ENCODE measurements at places on chromosomes 6 and 20.

DNA sequence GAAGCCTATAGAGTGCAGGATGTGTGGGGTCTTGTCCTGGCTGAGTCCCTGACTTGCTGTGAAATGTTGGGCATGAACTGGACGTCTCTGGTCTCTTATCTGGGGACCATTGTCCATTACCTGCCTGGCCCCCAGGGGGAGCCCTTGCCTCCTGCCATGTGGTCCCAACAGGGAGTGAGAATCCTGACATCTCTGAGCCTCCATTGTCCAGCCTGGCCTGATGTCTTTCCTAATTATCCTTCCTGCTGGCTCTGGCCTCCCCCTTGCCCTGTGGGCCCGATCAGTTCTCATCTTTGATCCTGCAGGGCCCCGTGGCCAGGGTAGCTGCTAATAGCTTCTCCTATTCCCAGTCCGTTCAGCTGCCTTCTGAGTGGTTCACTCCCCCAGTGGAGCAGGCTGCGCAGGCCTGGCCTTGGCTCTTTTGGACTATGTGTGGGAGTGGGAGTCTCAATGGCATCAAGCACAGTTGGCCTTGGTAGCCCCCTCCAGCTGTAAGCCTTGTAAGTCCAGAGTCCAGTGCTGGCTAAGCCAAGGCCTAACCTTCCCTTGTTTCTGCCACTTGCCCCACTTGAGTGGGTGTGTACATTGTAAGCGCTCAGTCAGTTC is 77.9 kb upstream of the RALY start:
- DNase-seq = peak; percentile 61

GRCh38 chr6:12280902-12281301 is 9.3 kb upstream of the EDN1 start:
- no peak for DNase-seq

- no peak for DNase-seq
Measured at GRCh38 chr6:48141975-48142374, 31.0 kb upstream of the PTCHD4 start.

- peak; percentile 57 for DNase-seq
Measured at GRCh38 chr20:51128198-51128597, 105.3 kb upstream of the KCNG1 start.

DNA sequence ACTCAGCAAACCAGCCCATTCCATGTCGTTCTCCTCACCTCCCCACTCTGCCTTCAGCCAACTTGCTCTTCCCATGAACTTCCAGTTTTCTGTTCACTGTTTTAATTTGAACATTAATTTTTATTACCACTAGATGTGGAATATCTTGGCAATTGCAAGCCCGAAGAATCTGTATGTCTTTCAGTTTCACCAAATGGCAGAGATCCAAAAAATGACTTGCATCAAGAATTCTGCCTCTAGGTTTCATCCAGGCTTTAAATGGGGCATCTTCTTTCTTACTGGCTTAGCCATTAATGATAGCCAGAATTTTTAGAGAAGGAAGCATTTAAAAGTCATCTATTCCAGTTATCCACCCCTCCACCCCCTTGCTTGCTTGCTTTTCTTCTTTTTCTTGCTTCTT is 39.0 kb downstream of the CAP2 start:
- no peak for DNase-seq

- DNase-seq = no peak
Measured at GRCh38 chr20:5977223-5977622, 26.8 kb downstream of the MCM8 start.

DNA sequence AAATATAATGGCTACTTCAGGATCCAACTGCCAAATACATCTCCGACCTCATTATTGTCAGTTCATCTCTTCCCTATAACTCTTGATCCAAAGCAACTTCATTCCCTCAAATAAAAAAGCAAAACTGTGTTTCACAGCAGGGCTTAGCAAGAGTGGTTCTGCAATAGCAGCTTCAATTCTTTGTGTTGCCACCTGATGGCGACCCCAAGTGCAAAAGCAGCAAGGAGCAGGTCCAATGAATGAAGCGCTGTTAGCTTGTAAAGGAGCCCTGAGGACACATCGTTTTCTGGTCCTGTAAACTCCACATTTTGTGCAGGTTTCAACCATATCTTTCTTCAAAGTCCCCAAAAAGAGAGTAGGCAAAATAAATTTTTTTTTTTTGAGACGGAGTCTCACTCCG is 19.6 kb downstream of the RTN4IP1 start:
- peak; percentile 58 for DNase-seq

GRCh38 chr20:37552415-37552814 is 24.7 kb upstream of the BLCAP start:
- DNase-seq = peak; percentile 37

- DNase-seq = no peak
Measured at GRCh38 chr6:35651244-35651643, 37.5 kb downstream of the FKBP5 start.

DNA sequence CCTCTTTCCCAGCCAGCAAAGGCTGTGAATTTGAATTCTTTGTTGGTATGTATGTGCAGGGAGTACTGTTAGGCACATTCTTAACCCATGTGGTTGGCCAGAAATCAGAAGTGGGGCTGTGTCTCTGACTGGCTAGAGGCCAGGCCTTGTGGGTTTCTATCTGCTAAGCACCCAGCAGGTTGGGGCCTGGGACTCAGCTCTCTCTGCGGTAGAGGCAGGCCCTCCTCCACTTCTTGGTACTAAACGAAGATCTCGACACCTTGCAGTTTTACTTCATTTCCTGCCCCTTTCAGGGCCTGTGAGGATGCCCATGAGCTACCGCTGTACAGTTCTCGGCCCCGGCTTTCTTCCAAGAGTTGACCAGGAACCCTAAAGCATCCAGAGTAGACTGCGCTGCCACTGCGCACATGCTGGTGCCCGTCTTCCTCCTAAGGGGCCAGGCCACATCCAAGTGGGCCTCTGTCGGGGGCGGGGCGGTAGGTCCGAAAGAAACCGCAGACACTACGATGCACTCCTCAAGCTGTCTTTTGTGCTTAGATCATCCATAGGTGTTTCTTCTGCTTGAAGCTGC is 51.1 kb downstream of the TCP11 start:
- DNase-seq = no peak

DNA sequence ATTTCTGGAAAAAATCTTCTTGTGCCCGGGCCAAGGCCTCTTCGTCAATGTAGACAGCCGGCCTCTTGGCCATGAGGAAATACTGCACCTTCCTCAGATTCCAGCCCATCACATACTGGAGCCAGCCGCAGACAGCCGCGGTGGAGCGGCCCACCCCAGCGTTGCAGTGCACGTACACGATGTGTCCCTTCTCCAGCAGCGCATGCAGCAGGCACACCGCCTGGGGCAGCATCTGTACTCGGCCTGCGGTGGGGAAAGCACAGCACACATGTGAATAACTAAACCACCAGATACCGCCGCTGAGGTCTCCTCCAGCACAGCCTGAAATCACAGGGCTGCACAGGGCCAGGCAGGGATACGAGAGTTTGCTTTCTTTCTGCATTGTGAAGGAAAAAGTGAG is 107.9 kb downstream of the EPM2A start:
- DNase-seq = no peak

GRCh38 chr6:148538261-148539190 is 195.9 kb downstream of the SASH1 start:
- no peak for DNase-seq

GRCh38 chr20:3231116-3231515 is 7.9 kb downstream of the SLC4A11 start:
- DNase-seq = no peak

- no peak for DNase-seq
Measured at GRCh38 chr20:35838205-35838604, 66.4 kb downstream of the PHF20 start.

GRCh38 chr20:9140162-9140760 is 71.4 kb downstream of the PLCB4 start:
- no peak for DNase-seq

DNA sequence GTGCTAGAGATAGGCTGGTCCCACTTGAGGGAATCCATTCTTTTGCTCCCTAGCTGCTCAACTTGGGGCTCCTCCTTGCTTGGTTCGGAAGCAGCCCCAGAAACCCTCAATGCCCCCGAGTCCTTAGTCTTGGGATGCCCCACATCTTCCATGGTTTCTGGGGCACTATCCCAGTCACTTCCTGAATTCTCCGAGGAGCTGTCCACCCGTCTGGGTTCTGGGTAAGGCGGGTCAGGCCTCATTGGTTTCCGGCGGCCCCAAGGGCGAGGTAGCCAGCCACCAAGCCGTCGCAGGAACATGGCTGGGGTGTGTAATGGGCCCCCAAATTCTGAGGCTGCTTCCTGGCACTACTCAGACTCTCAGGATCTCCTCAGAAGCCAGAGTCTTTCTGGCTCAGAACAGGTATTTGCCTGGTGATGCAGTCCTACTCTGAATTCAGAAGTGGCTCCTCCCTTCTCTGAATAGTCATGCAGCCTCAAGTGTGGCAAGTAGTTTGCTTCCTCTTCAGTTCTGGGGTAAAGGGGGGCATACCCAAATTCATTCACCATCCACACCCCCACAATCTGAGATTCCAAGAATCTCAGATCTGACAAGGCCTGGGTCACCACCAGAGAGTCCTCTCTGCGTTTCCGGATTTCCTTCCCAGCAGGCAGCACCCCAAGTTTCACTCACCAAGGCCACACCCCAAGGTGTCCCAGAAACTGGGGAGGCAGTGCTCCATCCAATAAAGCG is 763 bp downstream of the C6orf47 start:
- peak; percentile 52 for DNase-seq

GRCh38 chr20:54092021-54092420 is 21.6 kb upstream of the BCAS1 start:
- DNase-seq = no peak

DNA sequence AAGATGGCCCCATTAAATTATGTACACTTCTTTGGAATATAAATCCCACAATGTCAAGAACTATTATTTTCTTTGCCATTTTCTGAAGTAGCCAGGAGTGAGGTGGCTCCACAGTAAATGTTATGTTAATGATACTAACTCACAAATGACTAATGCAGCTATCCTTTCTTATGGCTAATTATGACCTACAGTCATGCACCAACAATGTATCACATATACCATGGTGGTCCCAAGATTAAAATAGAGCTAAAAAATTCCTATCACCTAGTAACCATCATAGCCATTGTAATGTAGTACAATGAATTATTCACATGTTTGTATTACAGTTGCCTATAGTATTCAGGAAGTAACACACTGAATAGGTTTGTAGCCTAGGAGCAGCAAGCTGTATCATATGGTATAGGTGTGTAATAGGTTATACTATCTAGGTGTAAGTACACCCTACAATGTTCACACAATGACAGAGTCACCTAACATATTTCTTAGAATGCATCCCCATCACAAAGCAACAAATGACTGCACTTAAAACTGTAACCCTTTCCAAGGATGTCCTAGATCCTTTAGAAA is 15.3 kb downstream of the ECHDC1 start:
- no peak for DNase-seq

- DNase-seq = no peak
Measured at GRCh38 chr6:27081188-27081587, 166.3 kb upstream of the PRSS16 start.

DNA sequence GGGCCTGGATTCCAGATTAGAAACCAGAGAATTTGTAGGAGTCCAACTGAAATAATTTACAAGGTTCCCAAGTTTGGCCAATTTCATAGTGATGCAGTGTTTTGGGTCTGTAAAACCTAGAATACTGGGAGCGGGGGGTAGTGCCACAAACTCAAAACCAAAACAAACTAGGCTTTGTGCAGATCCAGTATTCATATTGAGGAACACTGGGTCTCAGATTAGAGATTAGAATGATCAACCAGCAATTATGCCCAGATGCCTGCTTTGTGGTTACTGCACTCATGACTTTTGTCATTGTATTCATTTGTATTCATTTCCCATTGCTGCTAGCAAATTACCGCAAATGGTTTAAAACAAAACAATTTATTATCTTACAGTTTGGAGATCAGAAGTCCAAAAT is 3.2 kb upstream of the NDUFAF4 start:
- DNase-seq = no peak

DNA sequence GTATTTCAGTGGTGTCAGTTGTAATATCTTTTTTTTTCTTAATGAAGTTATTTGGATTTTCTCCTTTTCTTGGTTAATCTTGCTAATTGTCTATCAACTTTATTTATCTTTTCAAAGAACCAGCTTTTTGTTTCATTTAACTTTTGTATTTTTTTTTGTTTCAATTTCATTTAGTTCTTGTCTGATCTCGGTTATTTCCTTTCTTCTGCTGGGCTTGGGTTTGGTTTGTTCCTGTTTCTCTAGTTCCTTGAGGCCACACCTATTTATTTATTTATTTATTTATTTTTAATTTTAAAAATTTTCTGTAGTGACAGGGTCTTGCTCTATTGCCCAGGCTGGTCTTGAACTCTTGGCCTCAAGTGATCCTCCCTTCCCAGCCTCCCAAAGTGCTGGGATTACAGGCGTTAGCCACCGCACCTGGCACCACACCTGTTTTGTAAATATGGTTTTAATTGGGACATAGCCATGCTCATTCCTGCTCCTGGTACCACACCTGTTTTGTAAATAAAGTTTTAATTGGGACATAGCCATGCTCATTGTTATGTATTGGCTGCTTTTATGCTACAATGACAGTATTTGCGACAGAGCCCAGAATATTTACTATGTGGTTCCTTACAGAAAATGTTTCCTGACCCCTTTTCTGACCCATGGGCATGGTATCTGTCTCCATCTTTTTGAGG is 22.2 kb downstream of the KDM1B start:
- no peak for DNase-seq

GRCh38 chr6:23465912-23466311 is 660.1 kb upstream of the NRSN1 start:
- no peak for DNase-seq

DNA sequence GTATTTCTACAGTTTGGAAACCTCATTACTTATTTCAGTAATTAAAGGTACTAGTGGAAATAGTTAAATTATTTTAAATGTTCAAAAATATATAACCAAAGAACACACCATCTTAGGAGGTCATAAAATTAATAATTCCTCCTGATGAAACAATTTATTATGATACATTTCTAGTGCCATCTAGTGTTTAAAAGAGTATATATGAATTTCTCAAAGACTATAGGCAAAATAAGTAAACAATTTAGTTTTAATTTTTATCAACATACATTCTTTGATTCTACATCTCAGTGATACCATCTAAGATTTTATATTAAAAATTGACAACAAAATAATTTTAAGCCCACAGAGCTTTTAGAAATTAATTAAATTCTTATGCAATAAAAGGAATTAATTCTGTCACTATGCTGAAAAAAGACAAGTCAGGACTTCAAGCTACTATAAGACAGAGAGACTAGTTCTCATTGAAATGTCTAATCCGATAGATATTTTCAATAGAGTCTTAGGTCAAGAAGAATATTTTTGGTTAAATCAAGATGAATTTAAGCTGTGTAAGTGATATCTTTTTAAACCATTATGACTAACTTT is 107.8 kb upstream of the RNF217 start:
- DNase-seq = no peak

- DNase-seq = no peak
Measured at GRCh38 chr20:24303393-24304170, 165.8 kb upstream of the SYNDIG1 start.

- DNase-seq = no peak
Measured at GRCh38 chr20:60584221-60584620, 626.0 kb downstream of the CDH26 start.

GRCh38 chr20:8089668-8090067 is 42.4 kb upstream of the PLCB1 start:
- DNase-seq = no peak

DNA sequence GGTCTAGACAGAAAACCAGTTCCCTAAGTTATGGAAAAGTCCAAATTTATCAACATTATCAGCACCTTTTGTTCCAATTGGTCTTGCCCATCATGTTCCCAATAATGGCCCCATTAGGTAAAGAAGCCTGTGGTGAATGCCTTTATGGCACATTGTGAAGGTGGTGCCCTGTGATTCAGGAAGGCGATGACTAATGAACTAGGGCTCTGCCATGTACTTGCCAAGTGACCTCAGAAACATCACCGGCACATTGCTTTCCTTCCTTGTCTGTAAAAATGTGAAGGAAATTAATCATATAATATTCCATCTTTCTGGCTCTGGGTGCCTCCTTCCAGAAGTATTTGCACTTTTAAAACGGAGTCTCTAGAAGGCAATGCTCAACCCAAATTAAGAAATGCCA is 132.3 kb downstream of the UNC5CL start:
- no peak for DNase-seq
